ENCODE measurements at places on chromosomes 6 and 20.

- no peak for DNase-seq
These were observed 19.1 kb downstream of the TRAF3IP2 start for GRCh38 chr6:111586554-111586953.

DNA sequence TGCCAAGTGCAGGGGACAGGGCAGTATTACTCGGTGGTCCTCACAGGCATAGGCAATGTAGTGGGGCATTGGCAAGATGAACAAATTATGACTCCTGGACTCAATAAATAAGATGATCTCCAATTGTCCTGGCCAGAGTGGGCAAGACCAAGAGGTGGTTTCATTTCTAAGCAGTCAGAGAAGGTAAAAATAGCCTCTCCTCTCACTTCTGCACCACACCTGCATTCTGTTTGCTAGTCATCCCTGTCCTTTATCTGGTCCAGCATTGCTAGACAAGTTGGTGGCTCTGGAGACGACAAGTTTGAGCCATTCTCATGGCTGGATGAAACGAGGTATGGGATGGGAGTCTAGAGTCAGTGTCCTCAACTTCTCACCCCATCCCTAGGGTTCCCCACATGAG, 83.0 kb downstream of the BANF2 start:
- DNase-seq = no peak

DNA sequence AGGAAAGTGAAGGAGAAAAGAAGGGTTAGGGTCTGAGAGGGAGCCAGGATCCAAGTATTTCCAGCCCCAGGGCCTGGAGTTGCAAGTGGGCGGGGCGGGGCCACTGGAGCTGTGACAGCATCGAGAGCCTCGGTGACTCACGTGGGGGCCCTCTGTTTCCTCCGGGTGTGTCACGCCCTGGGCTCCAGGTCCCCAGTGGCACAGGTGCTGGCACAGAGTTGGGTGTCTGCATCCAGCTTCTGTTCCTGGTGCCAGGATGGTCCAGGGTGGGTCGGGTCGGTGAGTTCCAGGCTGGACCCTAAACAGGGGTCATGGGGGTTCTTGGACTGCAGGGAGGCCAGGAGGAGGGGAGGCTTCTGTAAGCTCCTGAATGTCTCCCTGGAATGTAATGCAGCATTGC, 16.7 kb downstream of the RAET1L start:
- DNase-seq = no peak

- DNase-seq = no peak
These were observed 26.0 kb downstream of the PTPRA start for GRCh38 chr20:2899243-2899642.

DNA sequence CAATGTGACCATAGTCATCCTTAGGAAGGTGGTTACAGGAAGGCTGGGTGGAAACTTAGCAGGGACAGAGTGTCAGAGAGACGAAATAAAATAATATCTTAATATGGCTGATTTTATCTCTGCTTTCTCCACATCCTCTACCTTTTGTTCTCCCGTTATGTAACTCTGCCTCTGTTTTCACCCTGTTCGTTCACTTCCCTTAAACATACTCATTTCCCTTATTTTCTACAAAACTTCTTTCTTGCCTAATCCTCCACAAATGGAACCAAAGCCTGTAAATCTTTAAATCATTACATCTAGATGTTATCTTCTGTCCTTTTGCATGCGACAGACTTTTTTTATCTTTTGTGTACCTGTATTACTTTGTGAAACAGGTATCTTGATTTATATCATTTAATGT, 23.3 kb upstream of the CRIP3 start:
- DNase-seq = no peak

DNA sequence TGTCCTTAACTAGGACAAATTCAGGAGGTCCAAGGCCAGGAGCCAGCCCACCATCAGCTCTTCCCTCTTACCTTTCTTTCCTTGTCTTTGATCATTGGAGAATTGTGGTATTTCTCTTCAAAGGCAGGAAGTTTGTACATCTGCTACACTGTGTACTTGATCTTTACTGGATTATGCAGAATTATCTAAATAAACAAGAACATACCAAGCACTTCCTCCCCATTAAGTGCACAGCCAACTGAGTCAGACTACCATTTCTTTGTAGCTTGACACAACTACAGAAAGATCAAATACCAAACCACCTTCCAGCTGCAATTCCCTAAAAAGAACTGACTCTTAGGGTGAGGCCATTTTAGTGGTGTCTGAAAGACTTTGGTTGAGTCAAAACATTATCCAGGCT, 195.1 kb downstream of the HDGFL1 start:
- no peak for DNase-seq

- DNase-seq = no peak
These were observed 48.5 kb upstream of the ID4 start for GRCh38 chr6:19788686-19789085.

DNA sequence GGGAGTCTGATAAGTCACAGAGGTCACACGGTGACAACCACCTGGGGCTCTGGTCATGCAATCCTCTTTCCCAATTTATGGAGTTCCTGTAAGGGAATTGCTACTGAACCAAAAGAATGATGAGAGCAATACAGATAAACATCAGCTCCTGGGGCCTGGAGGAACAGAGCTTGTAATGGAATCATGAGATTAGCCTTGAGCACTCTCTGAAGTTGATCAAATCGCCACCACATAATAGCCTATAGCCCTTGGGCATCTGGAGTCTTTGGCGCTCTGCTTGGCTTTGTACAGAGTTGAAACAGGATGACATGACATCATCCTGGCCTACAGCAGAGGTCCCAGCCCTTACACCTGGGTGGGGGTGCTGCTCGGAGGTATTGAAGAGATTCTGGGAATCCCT, 154.3 kb upstream of the DTNBP1 start:
- DNase-seq = no peak

DNA sequence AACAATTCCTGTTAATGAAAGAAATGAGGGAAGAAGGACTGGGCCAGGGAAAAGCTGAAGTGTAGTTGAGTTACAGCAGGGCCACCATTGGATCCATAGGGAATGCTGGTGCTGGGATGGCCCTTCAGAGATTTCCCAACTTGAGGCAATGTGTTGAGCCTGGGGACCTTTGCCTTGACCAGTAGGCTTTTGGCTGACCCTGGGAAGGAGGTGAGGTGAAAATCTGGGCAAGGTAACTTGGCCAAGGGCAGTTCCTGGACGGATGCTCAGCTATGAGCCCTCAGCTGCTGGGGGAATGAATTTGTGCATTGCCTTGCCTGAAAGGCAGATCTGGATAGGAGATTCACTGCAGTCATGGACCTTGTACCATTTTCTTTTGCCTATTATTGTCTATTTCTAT, 20.4 kb downstream of the UTRN start:
- DNase-seq = no peak

DNA sequence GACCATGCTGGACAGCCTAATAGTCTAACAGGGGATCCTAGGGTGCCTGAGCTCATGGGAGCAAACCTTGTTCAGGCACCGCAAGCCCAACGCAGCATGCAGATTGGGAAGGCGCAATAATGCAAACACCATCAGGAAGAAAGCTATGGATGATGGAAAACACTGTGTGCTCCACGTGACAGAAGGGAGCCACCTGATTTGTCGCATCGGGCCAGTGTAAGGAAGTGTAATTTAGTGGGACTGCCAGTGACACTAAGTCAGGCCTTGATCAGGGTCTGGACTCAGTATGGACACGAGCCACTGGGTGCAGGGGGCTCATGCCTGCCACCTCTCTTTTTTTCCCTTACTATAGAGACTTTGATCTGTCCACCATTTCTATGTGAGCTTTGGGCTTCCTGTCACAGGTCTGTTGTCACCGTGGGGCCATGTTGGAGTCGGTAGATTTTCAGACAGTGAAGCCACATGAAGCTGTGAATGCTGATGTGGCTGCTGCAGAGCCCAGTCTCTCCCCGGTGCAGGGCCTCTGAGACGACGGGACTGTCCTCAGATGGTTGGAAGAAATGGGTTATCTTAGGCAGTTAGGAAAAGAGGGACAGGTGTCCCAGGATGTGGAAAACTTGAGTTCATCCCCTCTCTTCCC, 74.2 kb upstream of the AGPAT4 start:
- no peak for DNase-seq

- DNase-seq = no peak
These were observed 53.2 kb downstream of the PTPN1 start for GRCh38 chr20:50563133-50563944.

- no peak for DNase-seq
These were observed 212.9 kb upstream of the TBX18 start for GRCh38 chr6:84977363-84977705.

- no peak for DNase-seq
These were observed 196.4 kb downstream of the PREX1 start for GRCh38 chr20:48631114-48632016.

GRCh38 chr6:149484733-149485700, at the start of gene ZC3H12D:
Gene ZC3H12D (minus strand): TSS chr6:149485014. CDS start chr6:149474543, 10,471 bp downstream.
- no peak for DNase-seq

DNA sequence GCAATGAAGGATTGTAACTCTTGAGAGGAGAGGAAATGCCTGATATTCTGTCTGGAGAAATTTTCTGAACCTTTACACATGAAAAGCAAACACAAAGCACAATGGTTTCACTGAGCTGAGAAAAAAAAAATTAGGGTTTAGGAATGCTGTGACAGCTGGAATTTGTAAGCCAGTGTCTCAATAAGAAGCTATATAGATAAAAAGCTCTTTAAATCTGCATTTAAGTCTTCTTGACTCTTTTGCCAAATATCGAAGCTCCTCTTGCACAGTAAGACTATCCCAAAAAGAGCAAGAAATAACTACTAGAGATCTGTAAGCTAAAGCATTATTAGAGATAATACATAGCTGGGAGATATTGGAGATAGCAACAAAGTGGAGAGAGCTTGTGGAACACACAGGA, 1334.0 kb upstream of the CITED2 start:
- no peak for DNase-seq

- DNase-seq = no peak
These were observed 65.6 kb upstream of the KIF13A start for GRCh38 chr6:18053078-18053477.

DNA sequence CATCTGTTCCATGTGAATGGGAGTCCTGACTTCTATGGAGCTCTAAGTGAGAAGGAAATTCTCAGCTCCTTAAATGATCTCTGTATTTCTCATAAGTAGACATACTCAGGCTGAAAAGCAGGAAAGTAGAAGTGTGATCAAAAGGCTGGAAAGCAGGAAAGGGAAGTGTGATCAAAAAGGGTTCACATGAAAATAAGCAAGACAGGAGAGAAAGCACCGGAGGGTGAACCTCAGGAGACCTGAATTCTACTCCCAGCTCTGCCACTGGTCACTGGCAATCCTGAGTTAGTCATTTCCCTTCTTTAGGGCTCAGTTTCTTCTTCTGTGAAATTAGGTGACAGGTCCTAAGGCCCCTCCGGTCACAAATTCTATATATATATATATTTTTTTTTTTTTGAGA, 55.5 kb upstream of the TRERF1 start:
- DNase-seq = no peak

DNA sequence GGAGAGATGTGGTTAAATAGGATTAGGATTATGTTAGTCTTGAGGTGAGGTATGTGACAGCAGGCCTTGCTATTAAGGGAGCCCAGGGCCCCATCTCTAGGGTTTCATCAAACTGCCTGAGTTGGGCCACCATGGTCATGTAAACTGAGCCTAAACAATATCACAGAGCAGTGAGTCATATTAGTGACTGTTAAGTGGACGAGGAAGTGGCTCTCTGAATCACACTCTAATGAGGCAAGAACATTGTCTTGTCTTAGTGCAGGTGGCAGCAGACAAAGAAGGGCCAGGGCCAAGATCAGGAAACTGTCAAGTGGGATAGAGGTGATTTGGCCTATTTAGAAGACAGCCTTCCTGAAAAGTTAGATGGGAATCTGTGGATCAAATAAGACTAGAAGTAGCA, 23.1 kb downstream of the ENPP3 start:
- no peak for DNase-seq

GRCh38 chr20:60999250-60999649, 252.8 kb upstream of the CDH4 start:
- DNase-seq = no peak

- DNase-seq = no peak
These were observed 89.3 kb downstream of the TSHZ2 start for GRCh38 chr20:53061192-53062108.

- no peak for DNase-seq
These were observed 84.3 kb upstream of the TMEM181 start for GRCh38 chr6:158475344-158476302.

GRCh38 chr6:45563041-45563440, 185.3 kb upstream of the SUPT3H start:
- DNase-seq = no peak

- no peak for DNase-seq
These were observed 264.7 kb downstream of the TAF4 start for GRCh38 chr20:61801065-61801360.

DNA sequence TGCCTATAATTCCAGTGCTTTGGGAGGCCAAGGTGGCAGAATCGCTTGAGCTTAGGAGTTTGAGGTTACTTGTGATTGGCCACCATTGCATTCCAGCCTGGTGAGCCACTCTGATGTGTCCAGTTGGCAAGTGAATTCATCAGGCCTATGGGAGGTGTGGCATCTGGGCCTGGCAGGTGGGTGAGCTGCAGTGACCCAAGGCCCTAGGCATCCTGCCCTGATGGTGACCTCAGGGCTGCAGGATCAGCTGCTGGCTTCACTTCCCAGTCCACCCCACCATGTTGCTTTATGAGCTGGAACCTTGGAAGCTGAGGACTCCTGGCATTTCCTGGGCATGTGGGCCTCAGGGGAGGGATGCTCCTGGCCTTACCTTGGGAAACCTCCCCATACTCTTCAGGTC, 20.5 kb downstream of the RSPH9 start:
- no peak for DNase-seq

DNA sequence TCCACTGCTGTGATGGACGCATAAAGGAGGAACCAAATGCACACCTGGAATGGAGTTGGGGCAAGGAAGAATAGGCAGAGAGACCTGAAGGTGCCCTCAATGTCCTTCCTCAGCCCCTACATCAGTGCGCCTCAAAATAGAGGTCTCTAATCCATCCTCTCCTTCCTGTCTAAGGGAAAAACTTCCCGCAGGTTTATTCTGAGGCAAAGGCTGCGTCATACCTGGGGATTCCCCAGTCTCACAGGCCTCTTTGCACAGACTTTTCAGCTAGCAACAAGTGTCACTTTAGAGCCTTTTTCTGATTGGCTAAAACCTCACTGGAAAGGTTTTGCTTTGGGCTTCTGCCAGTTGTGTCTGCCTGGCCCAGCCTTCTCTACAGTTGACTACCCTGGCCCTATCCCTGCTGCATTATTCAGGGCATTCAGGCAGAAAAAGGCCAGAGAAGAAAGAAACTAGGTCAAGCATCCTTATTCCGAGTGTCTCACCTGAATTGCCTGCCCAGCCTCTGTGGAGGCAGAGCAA, 1.8 kb upstream of the HLA-DQB1 start:
- DNase-seq = no peak

- DNase-seq = peak; percentile 75
These were observed 1.9 kb upstream of the AP5S1 start for GRCh38 chr20:3818155-3819151.

- no peak for DNase-seq
These were observed 185.9 kb downstream of the MAFB start for GRCh38 chr20:40503119-40503518.

GRCh38 chr20:8870652-8871051, 198.2 kb upstream of the PLCB4 start:
- DNase-seq = no peak

GRCh38 chr20:13995841-13996240, 525 bp downstream of the MACROD2 start:
- DNase-seq = no peak
